ENCODE measurements at places on chromosomes 1 and 21. TPM values are rescaled to one million over a fixed set of nuclear protein-coding genes. Genes with fewer than 3 reads are reported as not detected.
A peak's percentile ranks its signal among the peaks of the same experiment; 100 is the strongest.

GRCh38 chr1:84146411-84147032, 2.5 kb downstream of the PRKACB start:
- DNase-seq = peak; percentile 65

COL9A2 gene
- total RNA-seq = 0.12 TPM

CNTN2 gene
- not detected for total RNA-seq

BGLAP gene
- total RNA-seq = 17.7 TPM

GRCh38 chr1:12810691-12811408, 19.7 kb downstream of the PRAMEF1 start:
- DNase-seq = peak; percentile 18

RGS7 gene
- total RNA-seq = not detected

- peak; percentile 27 for DNase-seq
These were observed 47.4 kb upstream of the USP25 start for GRCh38 chr21:15682186-15682895.

F13B gene
- not detected for total RNA-seq

DNA sequence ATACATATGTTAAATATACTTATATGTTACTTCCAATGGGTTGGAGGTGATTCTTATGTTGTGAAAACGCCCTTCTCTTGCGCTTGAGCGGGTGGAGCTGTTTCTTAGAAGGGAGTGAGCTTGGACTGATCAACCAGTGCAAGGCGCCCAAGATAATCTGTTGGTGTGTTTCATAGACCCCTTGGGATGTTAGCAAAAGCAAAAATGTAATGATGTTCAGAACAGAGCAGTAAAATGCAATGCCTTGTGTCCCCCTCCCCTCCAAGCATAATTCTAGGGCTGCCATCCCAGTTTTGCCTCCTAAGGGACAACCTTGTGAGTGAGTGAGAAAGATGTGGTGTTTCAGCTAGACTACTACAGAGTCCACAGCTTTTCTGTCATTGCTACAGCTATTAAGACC, 6.2 kb upstream of the CD34 start:
- DNase-seq = no peak

DNA sequence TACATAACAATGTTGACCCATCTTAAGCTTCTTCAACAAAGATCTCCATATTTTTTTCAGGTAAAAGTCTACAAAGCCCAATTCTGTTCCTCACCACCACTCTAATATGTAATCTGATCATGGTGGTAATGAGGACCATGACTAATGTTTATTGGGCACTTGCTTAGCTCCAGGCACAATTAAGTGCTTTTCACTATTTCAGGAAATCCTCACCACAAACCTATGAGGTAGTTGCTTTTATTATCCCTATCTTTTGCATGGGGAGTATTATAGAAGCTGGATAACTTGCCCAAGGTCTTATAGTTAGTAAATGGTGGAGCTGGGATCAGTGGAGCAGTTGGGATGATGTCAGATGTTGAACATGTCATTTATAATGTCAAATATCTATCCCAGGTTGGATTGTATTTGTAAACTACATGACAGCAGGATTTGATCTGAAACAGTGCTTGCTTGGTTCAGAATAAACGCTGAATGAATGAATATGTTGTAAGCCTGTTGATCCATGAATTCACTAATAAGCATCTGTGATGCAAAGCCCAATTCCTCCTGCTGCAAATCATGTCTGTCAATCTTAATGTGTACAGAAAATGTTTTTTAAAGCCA, 283.3 kb upstream of the ST6GALNAC5 start:
- DNase-seq = no peak

MLLT11 gene
- 16.8 TPM for total RNA-seq

DNA sequence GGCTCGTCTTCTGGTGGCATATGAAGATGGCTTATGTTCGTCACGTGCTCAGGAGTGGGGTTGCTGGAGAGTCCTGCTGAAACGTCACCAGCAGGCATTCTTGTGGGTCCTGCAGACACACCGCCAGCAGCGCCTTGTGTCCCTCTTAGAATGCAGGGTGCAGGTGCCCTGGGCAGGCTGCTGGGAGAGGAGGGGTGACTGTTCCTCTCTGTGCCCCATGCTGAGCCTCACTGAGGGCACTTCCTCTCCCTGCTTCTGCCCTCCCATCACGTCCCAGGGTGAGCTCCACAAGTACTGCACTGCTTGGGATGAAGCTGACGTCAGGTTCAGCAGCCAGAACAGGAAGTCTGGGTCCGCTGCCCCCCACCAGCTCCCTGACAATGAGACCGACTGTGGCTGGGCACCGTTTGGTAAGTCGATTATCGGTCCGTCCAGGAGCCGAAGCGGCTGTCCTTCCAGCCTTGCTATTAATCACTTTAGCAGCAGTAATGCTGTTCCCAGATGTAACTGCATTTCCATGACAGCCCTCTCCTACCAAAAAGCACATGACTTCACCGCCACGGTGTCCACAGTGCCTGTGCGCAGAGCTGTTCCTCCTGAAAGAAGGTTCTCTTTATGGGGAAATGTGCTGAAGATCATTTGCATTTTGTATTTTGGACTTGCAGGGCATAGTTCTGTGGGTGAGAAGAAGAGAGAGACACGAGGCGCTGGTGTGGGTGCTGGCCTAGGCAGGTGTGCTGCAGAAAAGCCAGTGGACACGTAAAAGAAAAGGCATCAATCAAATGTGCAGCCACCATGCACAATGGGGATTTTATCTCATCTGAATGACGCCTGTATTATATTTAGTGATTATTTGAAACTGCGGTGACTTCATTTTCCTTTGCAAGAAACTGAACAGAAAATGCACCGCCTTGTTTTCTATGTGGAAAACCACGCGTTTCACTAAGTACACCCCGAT, 21.0 kb downstream of the SLC37A1 start:
- DNase-seq = no peak

MROH7 gene
- not detected for total RNA-seq

GRCh38 chr1:218467101-218468072, 122.3 kb downstream of the TGFB2 start:
- DNase-seq = peak; percentile 85

- no peak for DNase-seq
These were observed 7.0 kb downstream of the ENSA start for GRCh38 chr1:150622303-150622975.

SHISA4 gene
- total RNA-seq = 22.3 TPM

TDRD10 gene
- total RNA-seq = not detected

- peak; percentile 82 for DNase-seq
These were observed 146.1 kb upstream of the RUNX1 start for GRCh38 chr21:35195232-35195631.

GRCh38 chr1:182595641-182596240, 6.7 kb upstream of the RNASEL start:
- peak; percentile 51 for DNase-seq

Measured in RPMI7951 (cell line).